ENCODE measurements at places on chromosomes 4 and X. TPM values are rescaled to one million over a fixed set of nuclear protein-coding genes. Genes with fewer than 3 reads are reported as not detected.

GRCh38 chr4:53422367-53422766 is 44.9 kb downstream of the FIP1L1 start:
- H3K27ac ChIP-seq: no peak overlapping the region
- no peaks in the 10 kb centered on the region for H3K27me3 ChIP-seq
- DNase-seq: no peak
- H3K36me3 ChIP-seq: no peaks in the 10 kb centered on the region
- no peaks in the 10 kb centered on the region for H3K4me1 ChIP-seq
- no peak overlapping the region for H3K4me3 ChIP-seq

- H3K4me3 ChIP-seq: no peak overlapping the region
- no peaks in the 10 kb centered on the region for H3K36me3 ChIP-seq
- no peak for DNase-seq
- no peak overlapping the region for H3K27ac ChIP-seq
Measured at GRCh38 chr4:128463006-128463405, 175.4 kb upstream of the PGRMC2 start.

DNA sequence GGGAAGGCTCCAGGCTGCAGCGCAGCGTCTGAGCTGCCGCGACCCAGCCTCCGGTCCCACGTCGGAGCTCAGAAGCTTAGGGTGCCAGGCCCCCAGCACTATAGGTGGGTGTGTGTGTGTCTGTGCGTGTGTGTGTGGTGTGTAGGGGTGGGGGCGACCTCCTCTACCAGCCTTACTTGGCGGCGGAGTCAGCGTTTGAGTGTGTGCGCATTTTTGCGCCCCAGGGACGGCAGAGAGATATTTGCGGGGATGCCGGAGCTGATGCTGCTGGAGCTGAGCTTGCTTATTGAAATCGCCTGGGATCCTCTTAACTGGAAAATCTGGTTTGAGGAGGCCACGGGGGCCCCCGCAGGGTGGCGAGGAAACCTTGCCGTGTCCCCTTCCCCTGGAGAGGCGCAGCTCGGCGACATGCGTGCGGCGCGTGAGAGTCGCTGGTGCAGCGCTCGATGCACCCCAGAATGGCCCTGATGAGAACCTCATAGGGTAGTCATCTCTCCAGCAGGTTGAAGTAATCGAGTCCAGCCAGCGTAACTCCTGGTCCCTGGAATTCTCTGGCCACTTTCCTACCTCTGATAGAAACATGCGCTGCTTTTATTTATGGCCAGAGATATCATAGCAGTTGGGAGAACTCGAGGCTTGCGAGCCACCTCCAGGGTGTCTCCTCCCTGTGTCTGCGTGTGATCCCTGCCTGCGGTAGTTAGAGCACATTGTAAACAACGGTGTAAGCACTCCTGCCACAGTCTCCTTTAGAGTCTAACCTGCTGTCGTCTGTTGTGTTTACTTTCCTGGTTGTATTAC is 2.7 kb downstream of the ADGRL3 start:
- no peaks in the 10 kb centered on the region for H3K36me3 ChIP-seq
- H3K4me1 ChIP-seq: no peaks in the 10 kb centered on the region
- H3K27ac ChIP-seq: no peak overlapping the region

- peaks cover 25% of the 10 kb centered on the region for H3K4me1 ChIP-seq
- no peak for DNase-seq
- no peaks in the 10 kb centered on the region for H3K36me3 ChIP-seq
- no peaks in the 10 kb centered on the region for H3K27me3 ChIP-seq
- H3K27ac ChIP-seq: no peak overlapping the region
- H3K4me3 ChIP-seq: no peak overlapping the region
Measured at GRCh38 chrX:153902385-153902784, 2.1 kb upstream of the AVPR2 start.

DNA sequence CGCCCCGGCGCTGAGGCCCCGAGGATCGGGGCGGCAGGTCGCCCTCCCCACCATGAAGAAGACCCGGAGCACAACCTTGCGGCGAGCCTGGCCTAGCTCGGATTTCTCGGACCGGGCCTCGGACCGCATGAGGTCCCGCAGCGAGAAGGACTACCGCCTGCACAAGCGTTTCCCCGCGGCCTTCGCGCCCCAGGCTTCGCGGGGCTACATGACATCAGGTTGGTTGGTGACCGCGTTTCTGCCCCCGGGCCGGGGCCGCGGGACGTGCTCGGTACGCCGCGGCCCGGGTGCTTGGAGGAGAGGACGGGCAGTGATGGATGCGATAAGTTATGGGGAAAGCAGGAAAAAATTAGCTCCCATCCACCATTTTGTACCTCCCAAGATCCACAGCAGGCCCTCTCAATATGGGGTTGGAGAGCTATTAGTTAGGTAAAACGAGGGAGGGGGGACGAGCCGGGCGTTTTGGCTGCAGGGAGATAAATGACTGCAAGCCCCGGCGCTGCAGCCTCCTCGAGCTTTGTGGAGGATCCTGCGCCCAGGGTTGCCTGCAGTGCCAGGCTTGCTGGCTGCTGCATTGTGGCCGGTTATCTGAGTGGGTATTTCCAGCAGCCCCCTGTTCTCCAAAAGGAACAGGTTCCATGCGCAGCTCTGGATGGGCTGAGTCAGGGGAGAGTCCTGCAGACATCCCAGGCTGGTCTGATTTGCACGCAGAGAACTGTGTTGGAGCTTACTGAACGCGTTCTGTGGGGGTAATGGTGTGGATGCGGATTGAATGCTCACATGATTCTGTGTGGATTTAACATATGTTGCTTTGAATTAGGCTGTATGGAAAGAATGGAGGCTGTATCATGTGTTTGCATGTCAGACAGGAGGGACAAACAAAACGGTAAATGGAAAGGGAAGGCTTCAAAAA is 1.9 kb downstream of the STOX2 start:
- no peak overlapping the region for H3K4me3 ChIP-seq
- no peaks in the 10 kb centered on the region for H3K36me3 ChIP-seq
- no peaks in the 10 kb centered on the region for H3K4me1 ChIP-seq

DNA sequence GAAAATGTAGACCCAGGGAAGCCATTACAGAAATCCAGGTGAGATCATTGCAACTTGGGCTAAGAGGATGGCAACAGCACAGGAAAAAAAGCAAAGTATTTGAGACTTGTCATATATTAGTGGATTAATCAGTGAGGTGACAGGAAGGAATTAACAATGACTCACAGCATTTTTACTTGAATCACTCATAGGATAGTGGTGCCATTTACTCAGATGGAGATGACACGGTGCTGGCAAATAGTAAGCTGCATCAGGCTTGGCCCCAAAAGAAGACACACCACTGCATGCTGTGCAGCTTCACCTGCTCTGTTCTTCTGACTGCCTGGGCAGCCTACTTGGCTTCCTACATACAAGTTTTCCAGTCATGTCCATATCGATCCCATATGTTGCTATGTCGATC is 144.8 kb downstream of the FRYL start:
- no peaks in the 10 kb centered on the region for H3K27me3 ChIP-seq
- no peak overlapping the region for H3K27ac ChIP-seq
- peaks cover 4% of the 10 kb centered on the region for H3K36me3 ChIP-seq
- H3K4me1 ChIP-seq: no peaks in the 10 kb centered on the region
- no peak overlapping the region for H3K4me3 ChIP-seq
- DNase-seq: no peak

- no peaks in the 10 kb centered on the region for H3K27me3 ChIP-seq
- H3K4me3 ChIP-seq: no peak overlapping the region
- no peak overlapping the region for H3K27ac ChIP-seq
- no peaks in the 10 kb centered on the region for H3K4me1 ChIP-seq
- DNase-seq: no peak
Measured at GRCh38 chr4:20870436-20870835, 170.2 kb downstream of the PACRGL start.

GRCh38 chr4:16023776-16024408 is 59.9 kb downstream of the PROM1 start:
- H3K27ac ChIP-seq: no peak overlapping the region
- no peaks in the 10 kb centered on the region for H3K4me1 ChIP-seq
- DNase-seq: no peak
- no peaks in the 10 kb centered on the region for H3K36me3 ChIP-seq

Gene PF4V1
- total RNA-seq: not detected

Gene IL13RA1
- 3.1 TPM for total RNA-seq

DNA sequence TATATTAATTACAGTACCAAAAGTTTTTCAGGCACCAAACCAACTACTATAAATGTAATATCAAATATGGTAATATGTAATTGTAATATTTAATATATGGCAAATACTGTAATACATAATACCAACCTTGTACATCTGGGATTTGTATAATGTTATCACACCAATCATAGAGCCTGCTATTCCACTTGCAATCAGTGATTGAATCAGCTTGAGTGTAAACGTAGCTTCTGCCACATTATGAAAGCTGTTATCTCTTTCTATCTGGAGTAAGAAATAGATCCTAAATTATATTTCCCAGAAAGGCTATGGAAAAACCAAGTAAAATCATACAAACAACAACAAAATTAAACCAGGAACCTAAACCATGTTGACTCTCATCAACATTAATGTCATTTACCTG is 24.7 kb upstream of the NEUROG2 start:
- no peak for DNase-seq
- no peak overlapping the region for H3K27ac ChIP-seq
- H3K36me3 ChIP-seq: no peaks in the 10 kb centered on the region
- no peak overlapping the region for H3K4me3 ChIP-seq

GRCh38 chrX:39930786-39931528 is 166.8 kb downstream of the BCOR start:
- H3K27me3 ChIP-seq: no peaks in the 10 kb centered on the region
- no peaks in the 10 kb centered on the region for H3K4me1 ChIP-seq
- no peak overlapping the region for H3K4me3 ChIP-seq
- H3K36me3 ChIP-seq: no peaks in the 10 kb centered on the region
- no peak overlapping the region for H3K27ac ChIP-seq

GRCh38 chr4:122508083-122508482 is 51.6 kb upstream of the IL2 start:
- H3K27me3 ChIP-seq: no peaks in the 10 kb centered on the region
- no peak overlapping the region for H3K27ac ChIP-seq
- no peak overlapping the region for H3K4me3 ChIP-seq
- DNase-seq: no peak
- H3K4me1 ChIP-seq: no peaks in the 10 kb centered on the region
- H3K36me3 ChIP-seq: no peaks in the 10 kb centered on the region
